ENCODE measurements at places on chromosomes 12 and 14.

GRCh38 chr14:42806909-42807315 lies 1200.2 kb downstream of the LRFN5 start:
- DNase-seq = no peak

DNA sequence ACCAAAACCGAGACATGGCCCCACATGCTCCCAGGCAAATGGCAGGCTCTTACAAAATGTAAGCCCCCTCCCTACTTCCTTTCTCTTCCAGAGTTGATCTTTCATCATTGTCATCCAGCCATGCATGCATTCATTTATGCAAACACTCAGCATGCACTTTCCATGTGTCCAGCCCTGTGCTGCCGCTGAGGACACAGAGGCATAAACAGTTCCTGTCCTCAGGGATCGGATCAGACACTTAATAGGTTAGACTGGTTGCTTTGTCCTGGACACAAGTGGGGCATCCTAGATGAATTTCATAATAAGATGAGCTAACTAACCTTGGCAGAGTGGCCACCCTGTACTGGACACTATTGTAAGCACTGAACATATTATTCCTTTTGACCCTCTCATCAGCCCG lies 23.1 kb downstream of the PRIMA1 start:
- DNase-seq = no peak

DNA sequence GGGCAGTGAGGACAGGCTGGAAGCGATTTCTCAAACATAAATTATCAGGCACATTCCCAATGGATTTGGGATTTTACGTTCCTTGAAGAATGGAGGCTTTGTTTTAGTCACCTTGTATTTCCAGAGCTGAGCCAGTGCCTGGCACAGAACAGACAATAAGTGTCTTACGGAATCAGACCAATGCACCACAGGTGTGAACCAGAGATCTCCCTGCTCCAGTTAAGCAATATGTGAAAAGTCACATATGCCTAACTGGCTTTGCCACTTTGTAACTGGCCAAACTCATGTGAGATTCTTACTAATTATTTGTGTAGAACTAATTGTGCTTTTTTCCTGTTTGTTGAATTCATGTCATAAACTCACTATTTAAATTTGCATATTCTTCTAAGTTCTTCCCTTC lies 130.4 kb downstream of the KCNH5 start:
- no peak for DNase-seq

DNA sequence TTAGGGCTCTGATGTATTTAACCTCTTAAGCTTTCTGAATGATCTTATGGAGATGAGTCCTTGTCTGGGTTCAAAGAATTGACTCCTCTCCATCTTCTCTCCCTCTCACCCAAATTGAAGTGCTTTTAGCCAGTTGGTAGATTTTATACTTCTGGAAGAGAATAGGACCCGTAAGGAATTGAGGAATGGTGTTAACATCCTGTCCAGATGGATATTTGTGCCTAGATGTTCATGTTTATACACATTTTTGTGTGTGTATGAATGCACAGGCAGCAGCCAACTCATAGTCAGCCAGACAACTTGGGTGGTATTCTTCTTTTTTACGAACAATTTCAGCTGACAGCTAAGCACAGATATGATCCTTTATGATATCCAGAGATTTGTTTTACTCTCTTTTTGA lies 449.6 kb upstream of the RGS6 start:
- no peak for DNase-seq

DNA sequence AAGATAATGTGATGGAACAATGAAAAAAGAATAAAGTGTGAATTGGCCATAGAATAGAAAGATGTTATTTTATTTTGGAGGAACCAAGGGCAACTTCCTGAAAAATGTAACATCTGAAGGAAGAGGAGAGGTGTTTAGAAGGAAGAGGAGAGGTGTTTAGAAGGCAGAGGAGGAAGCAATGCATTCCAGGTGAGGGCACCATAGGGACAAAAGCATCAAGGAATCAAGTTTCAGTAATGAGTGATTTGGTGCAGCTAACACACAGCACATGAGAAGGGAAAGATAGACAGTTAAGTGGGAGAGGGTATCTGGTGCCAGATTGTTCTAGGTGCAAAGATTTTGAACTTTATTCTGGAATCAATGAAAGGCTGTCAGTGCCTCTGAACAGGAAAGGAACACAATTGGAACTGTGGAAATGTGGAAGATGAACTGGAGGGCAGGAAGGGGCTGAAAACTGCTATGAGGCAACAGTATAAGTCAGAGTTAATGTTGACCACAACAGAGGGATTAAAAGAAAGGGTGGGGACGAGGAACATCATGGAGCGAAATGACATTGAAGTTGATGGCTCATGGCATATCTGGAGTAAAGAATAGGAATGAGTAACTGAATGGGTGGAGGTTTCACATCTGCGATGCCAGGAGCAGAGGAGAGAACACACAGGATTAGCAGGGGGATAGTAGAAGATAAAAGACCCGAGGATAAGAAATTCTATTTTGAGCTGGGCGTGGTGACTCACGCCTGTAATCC lies 326.6 kb downstream of the LRIG3 start:
- DNase-seq = no peak

GRCh38 chr14:66022526-66022925 lies 463.6 kb upstream of the CCDC196 start:
- DNase-seq = no peak

DNA sequence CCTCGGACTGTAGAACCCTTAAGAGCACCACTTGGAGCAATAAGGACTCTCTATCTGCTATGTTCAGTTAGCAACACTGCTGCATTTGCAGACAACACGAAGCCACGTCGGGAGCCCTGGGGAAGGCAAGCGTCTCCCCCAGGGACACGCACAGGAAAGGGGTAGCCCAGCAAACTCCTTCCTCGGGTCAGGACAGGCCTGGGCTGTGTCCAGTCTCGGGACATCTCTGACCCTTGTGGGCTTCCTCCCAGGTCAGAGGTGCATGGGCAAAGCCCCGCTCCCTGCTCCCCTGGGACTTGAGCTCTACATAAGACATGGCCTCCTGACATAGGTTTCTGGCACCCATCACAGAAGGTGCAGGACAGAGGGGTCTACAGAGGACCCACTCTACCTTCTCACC lies 119.5 kb downstream of the PIWIL1 start:
- DNase-seq = peak; percentile 73

GRCh38 chr14:101005447-101005846 lies 101.9 kb upstream of the RTL1 start:
- no peak for DNase-seq

- DNase-seq = no peak
These were observed 37.2 kb upstream of the RMST start for GRCh38 chr12:97425380-97425779.

- DNase-seq = no peak
These were observed 8.6 kb upstream of the G2E3 start for GRCh38 chr14:30550335-30550734.

GRCh38 chr12:48973941-48974673 lies 2.6 kb upstream of the WNT10B start:
- no peak for DNase-seq

DNA sequence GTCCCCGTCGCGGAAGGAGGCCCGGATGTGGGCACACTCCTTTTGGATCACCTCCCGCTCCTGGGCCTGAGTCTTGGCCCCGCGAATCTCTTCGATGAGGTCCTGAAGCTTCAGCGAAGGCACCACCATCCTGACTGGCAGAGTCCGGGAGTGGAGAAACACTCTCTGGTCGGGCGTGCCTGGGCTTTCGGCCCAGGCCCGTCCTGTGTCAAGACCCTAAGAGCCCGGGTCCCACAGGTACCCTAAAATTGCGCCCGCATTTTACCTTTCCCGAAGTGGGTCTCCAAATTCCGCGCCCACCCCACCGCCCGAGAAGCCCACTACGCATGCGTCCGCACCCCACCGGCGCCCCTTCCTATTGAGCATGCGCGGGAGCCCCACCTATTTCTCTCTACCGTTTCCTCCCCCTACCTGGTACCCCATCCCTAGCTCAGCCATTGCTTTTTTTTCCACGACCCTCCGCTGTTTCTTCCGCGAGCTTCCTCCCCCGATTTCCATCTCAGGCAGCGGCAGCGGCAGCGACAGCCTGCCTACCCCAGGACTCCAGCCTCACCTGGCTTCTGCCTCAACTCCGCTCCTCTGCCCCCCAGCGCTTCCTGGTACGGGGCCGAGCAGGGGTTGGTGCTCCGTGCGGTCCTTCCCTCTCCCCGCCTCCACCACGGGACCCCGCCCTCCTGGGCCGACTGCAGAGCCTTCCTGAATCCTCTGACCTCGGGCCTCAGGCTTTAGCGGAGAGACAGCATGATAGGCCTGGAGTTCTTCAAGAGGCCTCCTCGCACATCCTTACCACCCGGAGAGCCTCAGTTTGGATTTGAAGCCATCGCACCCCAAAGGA lies at the start of gene AP1G2:
AP1G2 (minus strand) TSS at position 606 of the 835 bp plus-strand sequence; CDS start at position 129, 477 bp downstream.
- peak; percentile 85 for DNase-seq

GRCh38 chr14:71985538-71986189 lies 53.4 kb downstream of the RGS6 start:
- no peak for DNase-seq

- no peak for DNase-seq
These were observed 1683.8 kb upstream of the SEL1L start for GRCh38 chr14:83217492-83217891.

DNA sequence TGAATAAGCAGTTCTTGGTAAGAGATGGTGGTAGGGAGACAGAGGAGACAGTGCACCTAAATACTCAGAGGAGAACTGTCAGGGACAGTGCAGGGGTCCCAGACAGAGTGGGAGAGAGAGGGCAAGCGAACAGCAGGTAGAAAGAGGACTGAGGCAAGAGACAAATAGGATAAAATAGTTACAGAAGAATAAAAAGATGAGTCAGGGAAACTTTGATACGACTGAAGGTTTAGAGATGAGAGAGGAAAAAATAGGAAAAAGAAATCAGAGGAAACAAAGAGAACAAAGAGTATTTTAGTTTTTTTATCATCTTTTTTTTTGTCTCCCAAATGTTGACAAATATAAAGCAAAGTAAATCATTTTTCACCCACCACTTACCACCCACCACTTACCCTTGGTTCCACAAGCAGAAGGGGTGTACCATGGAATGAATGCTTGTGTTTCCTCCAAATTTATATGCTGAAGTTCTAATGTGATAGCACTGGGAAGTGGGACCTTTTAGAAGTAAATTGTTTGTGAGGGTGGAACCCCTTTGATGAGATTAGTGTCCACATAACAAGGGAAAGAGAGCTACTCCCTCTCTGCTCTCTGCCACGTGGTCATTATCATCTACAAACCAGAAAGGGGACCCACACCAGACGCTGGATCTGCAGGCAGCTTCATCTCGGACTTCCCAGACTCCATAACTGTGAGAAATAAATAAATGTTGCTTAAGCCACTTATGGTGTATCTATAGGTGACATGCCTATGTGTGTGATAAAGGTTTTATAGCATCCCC lies 292.1 kb downstream of the BTG1 start:
- no peak for DNase-seq

DNA sequence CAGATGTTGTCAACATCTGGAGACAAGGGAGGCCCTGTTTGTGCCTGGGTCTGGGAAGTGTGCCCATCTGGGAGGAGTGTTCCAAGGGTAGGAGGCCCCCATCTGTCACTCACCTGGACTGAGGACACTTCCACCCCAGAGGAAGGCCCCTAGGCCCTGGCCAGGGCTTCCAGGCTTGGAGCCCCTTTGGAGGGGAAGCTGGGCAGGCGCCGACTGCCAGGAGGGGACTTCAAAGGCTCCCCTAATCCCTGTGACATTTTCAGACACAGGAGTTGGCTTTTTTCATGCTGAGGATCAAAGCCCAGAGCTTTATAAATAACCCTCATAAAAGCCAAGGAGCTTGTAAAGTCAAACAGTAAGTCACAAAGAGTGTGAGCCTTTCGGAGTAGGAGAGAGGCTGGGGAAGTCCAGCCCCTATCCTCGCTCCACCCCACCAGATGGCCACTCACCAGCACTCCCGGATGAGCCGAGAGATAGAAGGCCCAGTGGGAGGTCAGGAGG lies 17.6 kb upstream of the FAM222A start:
- DNase-seq = no peak

GRCh38 chr14:106694638-106695393 lies 1168.4 kb downstream of the TMEM121 start:
- peak; percentile 22 for DNase-seq

DNA sequence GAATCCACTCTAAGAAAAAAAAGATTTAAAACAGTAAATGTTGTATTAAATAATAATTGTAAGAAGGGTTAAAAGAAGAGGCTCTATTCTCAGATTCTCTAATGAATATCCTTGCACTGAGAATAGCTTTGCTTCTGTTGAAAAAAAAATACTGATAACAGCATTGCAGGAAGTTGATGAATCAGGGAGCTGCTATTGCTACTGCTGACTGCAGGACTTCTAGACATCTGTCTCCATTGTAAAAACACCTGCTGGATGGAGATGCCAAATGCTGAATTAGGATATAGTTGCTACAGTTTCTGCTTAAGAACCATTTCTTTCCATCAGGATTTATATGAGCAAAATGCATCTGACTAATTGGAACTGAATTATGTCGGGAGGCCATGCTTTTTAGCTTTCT lies 50.3 kb upstream of the ANP32D start:
- no peak for DNase-seq
